ENCODE measurements at places on chromosomes 11 and 22.

DNA sequence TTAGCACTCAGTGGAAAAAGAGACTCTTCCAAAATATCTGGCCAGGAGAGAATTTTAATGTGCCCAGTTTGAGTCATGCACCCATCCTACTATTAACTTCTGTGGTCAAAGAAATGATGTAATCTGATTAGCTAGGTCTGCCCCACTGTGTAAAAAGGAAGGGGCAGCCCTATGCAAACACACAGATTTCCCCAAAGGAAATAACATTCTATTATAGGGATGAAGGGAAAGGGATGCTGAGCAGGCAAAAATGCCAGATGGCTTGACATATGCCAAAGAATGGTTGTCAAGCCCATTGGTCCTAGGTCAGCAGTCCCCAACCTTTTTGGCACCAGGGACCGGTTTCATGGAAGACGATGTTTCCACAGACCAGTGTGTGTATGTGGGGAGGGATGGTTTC is 43.3 kb upstream of the PAK1 start:
- DNase-seq: no peak

- no peak for DNase-seq
Observed at GRCh38 chr11:33391893-33392251, 134.7 kb downstream of the HIPK3 start.

- DNase-seq: no peak
Observed at GRCh38 chr22:43434275-43434927, 22.6 kb downstream of the MPPED1 start.

- DNase-seq: no peak
Observed at GRCh38 chr11:110852921-110853490, 140.8 kb upstream of the ARHGAP20 start.

DNA sequence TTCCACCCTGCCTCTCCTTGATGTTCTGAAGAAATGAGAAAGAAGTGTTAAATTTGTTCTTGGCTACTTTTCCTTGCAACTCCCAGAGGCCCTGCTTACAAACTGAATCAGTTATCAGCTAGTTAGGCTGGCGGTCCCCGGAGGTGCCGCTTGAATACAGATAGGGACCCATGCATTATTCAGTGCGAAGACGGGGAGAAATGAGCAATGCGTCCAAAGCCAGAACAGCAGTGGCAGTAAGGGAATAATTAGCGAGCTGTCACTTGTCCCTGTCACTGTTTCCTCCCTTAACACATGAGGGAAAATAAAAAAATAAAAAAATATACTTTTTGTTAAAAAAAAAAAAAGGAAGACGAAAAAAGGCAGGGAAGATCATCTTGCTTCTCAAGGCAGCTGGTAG is 528.1 kb downstream of the MN1 start:
- DNase-seq: no peak
